ENCODE measurements at places on chromosomes 16 and 17. TPM values are rescaled to one million over a fixed set of nuclear protein-coding genes. Genes with fewer than 3 reads are reported as not detected.

Gene POLR3K
- 1.4 TPM for total RNA-seq

Gene SPATA22
- total RNA-seq = 2.2 TPM

Gene CDH15
- total RNA-seq = 2.2 TPM

Gene C16orf96
- not detected for total RNA-seq

Gene ZNF688
- total RNA-seq = 12.3 TPM

Gene NGFR
- 0.29 TPM for total RNA-seq

Gene PRAC1
- 0.88 TPM for total RNA-seq

Gene TEX19
- total RNA-seq = under 0.01 TPM

DNA sequence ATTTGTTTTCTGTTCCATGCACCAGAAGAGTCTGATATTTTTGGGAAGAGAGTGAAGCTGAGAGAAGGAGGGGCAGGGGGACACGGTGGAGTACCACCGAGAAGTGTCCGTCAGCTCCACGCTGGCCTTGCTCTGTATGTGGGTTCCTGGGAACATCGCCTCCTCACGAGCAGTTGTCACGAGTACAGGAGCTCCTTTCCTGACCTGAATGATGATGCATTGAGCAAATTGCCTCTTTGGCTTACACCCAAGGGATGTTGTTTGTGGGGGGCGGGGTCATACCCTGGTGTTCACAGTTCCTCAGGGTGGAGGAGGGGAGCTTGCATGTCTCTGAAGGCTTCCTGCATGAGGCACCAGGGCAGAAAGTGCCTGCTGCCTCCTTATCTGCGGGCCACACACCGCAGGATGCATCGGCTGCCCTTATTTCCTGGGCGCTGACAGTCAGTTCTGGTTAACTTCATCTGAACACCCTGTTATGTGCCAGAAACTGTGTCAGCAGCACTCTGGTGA, 36.2 kb downstream of the RGS9 start:
- no peaks in the 10 kb centered on the region for H3K36me3 ChIP-seq
- H3K4me1 ChIP-seq = peaks cover 5% of the 10 kb centered on the region
- no peak overlapping the region for H3K27ac ChIP-seq
- H3K27me3 ChIP-seq = peaks cover 15% of the 10 kb centered on the region
- no peak overlapping the region for H3K4me3 ChIP-seq

- no peak overlapping the region for H3K27ac ChIP-seq
- DNase-seq = no peak
- no peaks in the 10 kb centered on the region for H3K36me3 ChIP-seq
- H3K4me1 ChIP-seq = no peaks in the 10 kb centered on the region
- H3K27me3 ChIP-seq = no peaks in the 10 kb centered on the region
These were observed 48.9 kb downstream of the IQCK start for GRCh38 chr16:19766988-19767387.

- no peak overlapping the region for H3K27ac ChIP-seq
- H3K36me3 ChIP-seq = peaks cover 7% of the 10 kb centered on the region
These were observed 21.8 kb downstream of the KLHL36 start for GRCh38 chr16:84670063-84670462.

- H3K4me1 ChIP-seq = no peaks in the 10 kb centered on the region
- no peaks in the 10 kb centered on the region for H3K27me3 ChIP-seq
- DNase-seq = peak; percentile 71
- H3K4me3 ChIP-seq = no peak overlapping the region
These were observed 84.9 kb downstream of the RTN4RL1 start for GRCh38 chr17:1939981-1940809.

- H3K36me3 ChIP-seq = no peaks in the 10 kb centered on the region
- H3K27ac ChIP-seq = no peak overlapping the region
- no peaks in the 10 kb centered on the region for H3K27me3 ChIP-seq
- H3K4me1 ChIP-seq = no peaks in the 10 kb centered on the region
These were observed 349.9 kb downstream of the MAF start for GRCh38 chr16:79250502-79251098.

- no peak overlapping the region for H3K4me3 ChIP-seq
- no peak overlapping the region for H3K27ac ChIP-seq
- peaks cover 82% of the 10 kb centered on the region for H3K36me3 ChIP-seq
- DNase-seq = peak; percentile 91
These were observed 8.9 kb upstream of the RAPGEFL1 start for GRCh38 chr17:40168262-40168832.

- H3K4me3 ChIP-seq = no peak overlapping the region
- H3K4me1 ChIP-seq = peaks cover 15% of the 10 kb centered on the region
- no peak for DNase-seq
- peaks cover 49% of the 10 kb centered on the region for H3K36me3 ChIP-seq
- H3K27ac ChIP-seq = no peak overlapping the region
These were observed 29.7 kb upstream of the SLC12A3 start for GRCh38 chr16:56835320-56835719.

DNA sequence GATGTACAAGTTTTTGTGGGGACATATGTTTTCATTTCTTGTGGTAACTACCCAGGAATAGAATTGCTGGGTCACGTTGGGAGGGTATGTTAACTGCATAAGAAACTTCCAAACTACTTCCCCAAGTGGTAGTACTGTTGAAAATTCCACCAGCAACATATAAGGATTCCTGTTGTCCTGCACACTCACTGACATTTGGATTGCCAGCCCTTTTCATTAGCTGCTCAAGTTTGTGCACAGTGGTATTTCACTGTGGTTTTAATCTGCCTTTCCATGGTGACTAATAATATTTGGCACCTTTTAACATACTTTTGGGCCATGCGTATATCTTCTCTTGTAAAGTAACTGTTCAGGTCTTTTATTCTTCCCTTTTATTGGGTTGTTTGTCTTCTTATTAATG, 103.3 kb downstream of the GNAO1 start:
- peak; percentile 91 for DNase-seq
- no peak overlapping the region for H3K4me3 ChIP-seq
- H3K27ac ChIP-seq = peak overlapping the region; percentile 57

DNA sequence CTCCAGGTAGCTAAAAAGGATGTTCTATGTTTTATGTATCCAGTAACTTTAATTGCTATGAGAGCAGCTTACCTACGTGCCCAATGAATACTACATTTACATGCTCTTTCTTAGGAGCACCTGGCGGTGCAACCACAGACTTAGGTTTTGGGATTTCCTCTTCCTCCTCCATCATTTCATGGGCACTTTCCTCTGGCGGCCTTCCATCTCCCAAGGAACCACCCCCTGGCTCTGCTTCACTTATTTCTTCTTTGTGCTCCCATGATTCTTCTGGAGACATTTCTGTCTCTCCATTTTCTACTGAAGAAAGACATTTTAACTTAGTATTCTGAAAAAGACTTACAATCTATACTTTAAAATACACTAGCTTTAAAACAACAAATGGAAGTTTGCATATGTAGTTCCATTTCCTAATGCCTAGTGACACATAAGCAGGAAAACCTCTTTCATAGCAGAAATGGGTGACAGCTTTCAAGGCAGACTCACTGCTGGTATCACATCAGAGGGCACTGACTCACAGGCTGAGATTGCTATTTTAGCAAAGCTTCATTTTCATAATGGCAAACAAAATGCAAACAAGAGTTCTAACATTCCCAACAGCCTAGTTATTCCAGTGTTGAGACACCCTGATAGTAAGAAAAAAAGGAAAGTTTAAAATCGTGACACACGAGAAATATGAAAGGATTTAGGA, 19.1 kb downstream of the GSPT1 start:
- DNase-seq = peak; percentile 92
- H3K4me3 ChIP-seq = no peak overlapping the region
- no peaks in the 10 kb centered on the region for H3K27me3 ChIP-seq
- H3K27ac ChIP-seq = peak overlapping the region; percentile 68
- peaks cover 33% of the 10 kb centered on the region for H3K36me3 ChIP-seq
- peaks cover 21% of the 10 kb centered on the region for H3K4me1 ChIP-seq

DNA sequence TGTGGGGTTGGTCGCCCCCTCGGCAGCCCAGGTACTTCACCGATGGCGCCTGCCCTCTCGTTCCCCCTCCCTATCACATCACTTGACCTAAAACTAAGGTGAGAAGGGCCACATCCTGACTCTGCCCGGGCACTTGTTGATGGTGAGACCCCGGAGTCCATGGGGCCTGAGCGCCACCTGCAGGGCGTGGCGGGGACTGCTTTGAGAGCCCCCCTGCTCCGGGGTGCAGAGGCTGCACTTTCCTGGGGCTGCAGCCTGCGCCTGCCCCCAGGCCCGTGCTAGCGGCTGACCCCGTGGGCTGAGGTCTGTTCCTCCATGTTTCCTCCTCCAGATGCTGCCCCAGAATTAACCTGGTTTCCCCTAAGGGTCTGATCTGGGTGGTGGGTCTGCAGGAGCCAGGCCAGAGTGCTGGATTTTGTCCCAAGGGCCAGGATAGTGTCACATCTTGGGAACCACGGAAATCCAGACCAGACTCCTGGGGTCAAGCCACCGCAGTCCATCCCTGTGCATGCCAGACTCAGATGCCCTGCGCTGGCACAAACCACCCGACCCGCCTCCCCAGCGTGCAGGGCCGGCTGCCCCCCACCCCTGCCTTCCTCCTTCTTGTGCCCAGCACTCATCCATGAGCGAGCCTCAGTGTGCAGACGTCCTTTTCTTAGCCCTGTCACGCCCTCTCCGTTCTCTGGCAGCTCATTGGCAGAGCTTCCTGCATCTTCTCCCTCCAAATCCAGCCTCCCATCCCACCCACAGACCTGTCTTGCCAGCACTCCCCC, 2.7 kb downstream of the NDUFAF8 start:
- no peak overlapping the region for H3K27ac ChIP-seq
- DNase-seq = peak; percentile 97
- peaks cover 28% of the 10 kb centered on the region for H3K4me1 ChIP-seq

DNA sequence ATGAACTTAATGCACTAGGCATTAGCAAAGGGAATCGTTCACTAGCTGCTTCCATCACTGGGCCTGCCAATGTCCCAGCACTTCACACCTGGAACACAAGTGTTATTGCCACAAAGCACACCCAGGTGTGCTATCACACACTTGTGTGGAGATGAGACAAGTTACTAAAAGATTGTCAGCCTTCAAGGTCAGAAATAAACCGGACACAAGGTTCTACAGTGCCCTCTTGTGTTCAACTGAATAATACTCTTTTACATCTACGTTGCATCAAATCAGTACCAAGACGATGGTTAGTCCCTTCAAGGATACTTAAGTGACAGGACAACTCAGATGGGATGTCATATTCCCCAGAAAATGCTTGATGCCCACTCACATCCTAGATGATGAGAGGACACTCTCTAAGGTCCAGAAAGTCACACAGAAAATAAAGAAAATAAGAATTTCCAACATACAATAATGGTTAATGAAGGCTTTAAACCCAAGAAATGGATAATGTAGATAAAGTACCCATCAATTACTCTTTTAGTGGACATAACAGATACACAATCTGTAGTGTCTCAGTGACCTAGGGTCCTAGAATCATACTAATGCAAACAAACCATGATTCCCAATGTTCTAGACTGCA, 16.4 kb upstream of the GLG1 start:
- H3K27ac ChIP-seq = no peak overlapping the region
- no peak overlapping the region for H3K4me3 ChIP-seq
- H3K36me3 ChIP-seq = peaks cover 52% of the 10 kb centered on the region
- no peaks in the 10 kb centered on the region for H3K27me3 ChIP-seq
